Renal pelvis (tissue), 12 donors: ENCODE measurements at places on chromosomes 13 and 19. TPM values are rescaled to one million over a fixed set of nuclear protein-coding genes. Genes with fewer than 3 reads are reported as not detected.

The ZNF253 gene
- polyA plus RNA-seq: 29.0 TPM

The COX6B2 gene
- 2.0 TPM for polyA plus RNA-seq

The IGFL2 gene
- polyA plus RNA-seq: 0.18 TPM

The EFNB2 gene
- polyA plus RNA-seq: 126 TPM

The TMEM59L gene
- polyA plus RNA-seq: 3.3 TPM

The TNFRSF19 gene
- 46.7 TPM for polyA plus RNA-seq

The ZNF93 gene
- 14.5 TPM for polyA plus RNA-seq

The FFAR2 gene
- polyA plus RNA-seq: 0.28 TPM

The PROZ gene
- polyA plus RNA-seq: 4.8 TPM
